ENCODE measurements at places on chromosomes 5 and 9.

DNA sequence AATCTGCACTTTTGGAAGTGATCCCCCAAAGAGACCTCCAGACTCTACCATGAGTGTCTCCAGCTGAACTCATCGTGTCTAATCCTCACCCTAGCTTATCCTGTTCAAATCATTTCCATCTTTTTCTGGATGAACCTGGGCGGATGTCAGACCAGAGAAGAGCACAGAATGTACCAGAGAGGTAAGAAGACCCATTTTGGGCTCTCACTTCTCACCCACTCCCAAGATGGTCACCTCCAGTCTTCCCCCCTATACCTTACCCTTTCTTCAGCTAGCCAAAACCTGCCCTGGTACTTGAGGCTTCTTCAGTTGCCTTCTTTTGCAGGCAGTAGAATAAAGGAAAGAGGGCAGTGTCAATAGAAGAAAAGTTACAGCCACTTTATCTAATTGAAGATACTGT, 27.9 kb upstream of the ANXA2R start:
- no peak for DNase-seq

- no peak for DNase-seq
Measured at GRCh38 chr5:128777052-128777451, 188.2 kb upstream of the SLC27A6 start.

- DNase-seq: no peak
Measured at GRCh38 chr9:122336866-122337555, 33.8 kb upstream of the PTGS1 start.

- DNase-seq: no peak
Measured at GRCh38 chr5:173493846-173494245, 122.6 kb downstream of the BOD1 start.

DNA sequence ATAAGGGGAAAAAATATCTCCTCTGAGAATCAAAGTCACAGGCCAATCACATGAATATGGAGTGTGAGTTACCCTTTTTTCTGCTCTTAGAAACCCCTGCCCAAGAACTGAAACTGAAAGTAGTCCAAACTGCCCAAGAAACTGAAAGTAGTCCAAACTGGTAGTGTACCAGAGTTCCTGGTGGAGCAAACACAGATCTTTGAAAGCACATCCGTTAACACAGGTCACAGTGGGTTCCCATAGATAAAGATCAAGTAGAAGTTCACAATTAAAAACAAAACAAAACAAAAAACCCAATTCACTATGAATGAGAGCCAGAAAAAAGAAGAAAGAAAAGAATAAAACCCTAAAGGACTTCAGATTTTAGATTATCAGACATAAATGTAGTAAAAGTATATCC, 332.4 kb upstream of the EFNA5 start:
- peak; percentile 42 for DNase-seq

- DNase-seq: no peak
Measured at GRCh38 chr9:90818279-90818678, 16.7 kb downstream of the SYK start.

- DNase-seq: no peak
Measured at GRCh38 chr5:144328980-144329379, 158.3 kb downstream of the KCTD16 start.

GRCh38 chr5:17882760-17883488, 248.7 kb downstream of the TAF11L14 start:
- DNase-seq: no peak

DNA sequence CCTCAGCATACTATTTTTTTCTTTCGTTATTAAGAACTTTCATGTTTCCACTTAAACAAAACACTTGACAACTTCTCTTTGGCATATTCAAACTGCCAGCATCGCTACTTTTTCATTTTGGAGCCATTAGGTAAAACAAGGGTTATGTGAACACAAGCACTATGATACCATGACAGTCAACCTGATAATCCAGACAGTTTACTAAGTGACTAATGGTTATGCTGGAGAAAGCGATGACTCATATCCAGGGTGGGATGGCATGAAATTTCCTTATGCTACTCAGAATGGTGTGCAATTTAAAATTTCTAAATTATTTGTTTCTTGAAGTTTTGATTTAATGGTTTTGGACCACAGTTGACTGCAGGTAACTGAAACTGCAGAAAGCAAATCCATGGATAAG, 29.9 kb upstream of the PRSS3 start:
- DNase-seq: no peak

DNA sequence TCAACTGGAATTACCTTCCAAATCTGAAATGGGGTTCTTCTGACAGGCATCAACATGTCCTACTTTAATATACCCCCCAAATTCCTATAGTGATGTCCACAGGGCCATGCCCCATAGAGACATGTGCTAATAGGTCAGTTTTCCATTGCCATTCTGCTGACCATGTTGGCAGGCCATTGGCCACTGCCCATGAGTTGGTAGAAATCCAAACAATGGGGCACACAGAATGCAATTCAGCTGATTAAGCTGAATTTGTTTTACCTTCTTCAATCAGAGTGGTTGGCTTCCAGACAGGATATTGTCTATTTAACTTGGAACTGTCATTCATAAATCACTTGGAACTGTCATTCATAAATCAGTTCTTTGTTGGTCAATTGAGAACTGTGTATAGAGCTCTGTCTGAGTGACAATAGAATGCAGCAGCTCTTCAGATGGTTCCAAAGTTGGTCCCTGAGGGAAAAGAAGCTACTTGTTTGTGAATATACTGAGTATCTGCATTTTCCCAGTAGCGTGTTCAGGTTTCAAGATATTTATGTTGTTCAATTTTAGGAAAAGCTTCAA, 336.9 kb downstream of the DRD1 start:
- no peak for DNase-seq

DNA sequence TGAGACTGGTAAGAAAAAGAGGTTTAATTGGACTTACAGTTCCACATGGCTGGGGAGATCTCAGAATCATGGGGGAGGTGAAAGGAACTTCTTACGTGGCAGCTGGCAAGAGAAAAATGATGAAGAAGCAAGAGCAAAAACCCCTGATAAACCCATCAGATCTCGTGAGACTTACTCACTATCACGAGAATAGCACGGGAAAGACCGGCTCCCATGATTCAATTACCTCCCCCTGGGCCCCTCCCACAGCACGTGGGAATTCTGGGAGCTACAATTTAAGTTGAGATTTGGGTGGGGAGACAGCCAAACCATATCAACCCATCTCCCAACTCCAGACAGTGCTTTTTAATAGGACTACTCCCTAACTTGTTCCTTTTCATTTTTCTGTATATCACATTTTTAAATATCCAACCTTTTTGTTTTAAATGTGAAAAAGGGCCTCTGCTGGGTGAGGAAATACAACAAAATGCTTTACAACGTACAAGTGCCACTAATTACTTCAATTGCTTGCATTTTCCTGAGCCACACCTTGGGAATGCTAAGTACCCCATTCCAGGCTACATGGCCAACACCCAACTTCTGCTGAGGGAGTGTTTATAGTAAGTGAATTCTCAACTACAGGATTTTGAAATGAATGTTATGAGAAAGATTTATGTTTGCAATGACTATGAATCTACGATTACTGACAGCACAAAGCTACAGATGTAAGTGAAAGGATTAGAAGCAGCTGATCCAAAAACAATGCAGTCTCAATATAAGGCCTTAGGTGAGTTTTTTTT, 294.1 kb upstream of the CD180 start:
- peak; percentile 44 for DNase-seq

DNA sequence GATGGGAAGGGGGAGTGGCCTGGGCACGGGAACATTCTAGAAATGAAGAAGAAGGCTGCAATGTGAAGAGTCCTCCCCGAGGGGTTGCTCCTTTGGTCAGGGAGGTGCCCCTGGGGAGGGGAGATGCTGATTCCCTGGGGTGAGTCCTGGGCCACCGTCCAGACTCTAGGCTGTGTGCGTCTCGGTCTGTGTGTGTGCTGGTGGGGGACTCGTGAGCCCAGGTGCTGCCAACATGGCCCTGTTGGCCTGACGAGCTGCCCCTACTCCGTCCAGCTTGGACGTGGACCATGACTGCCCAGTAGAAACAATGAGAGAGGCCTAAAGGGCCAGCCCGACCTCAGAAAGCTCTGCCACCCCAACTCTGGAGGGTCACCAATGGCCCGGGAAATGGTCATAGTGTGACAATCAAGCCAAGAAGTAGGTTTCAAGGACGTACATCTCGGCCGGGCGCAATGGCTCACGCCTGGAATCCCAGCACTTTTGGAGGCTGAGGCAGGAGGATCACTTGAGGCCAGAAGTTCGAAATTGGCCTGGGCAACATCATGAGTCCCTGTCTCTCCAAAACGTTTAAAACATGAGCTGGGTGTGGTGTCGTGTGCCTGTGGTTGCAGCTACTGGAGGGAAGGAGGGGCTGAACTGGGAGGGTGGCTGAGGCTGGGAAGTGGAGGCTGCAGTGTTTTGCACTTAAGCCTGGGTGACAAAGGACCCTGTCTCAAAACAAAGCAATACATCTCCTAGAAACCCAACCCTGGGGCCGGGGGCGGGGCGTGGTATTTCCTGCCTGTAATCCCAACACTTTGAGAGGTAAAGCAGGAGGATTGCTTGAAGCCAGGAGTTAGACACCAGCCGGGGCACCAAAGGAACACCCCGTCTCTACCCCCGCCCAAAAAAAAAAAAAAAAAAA, 17.0 kb downstream of the LHX3 start:
- no peak for DNase-seq

GRCh38 chr5:93601071-93601801, 18.2 kb downstream of the NR2F1 start:
- DNase-seq: peak; percentile 32

GRCh38 chr5:60287174-60287771, 393.7 kb upstream of the PDE4D start:
- DNase-seq: peak; percentile 22

- peak; percentile 53 for DNase-seq
Measured at GRCh38 chr9:120490888-120491595, 88.9 kb downstream of the CDK5RAP2 start.

- DNase-seq: peak; percentile 43
Measured at GRCh38 chr5:106399391-106399790, 1271.3 kb downstream of the EFNA5 start.

Measured in AG10803 (cell line).